Activated CD8-positive, alpha-beta memory T cell treated with anti-CD3 and anti-CD28 coated beads, Interleukin-2, amount 10 ng/mL, durations not matched to agents 7 days and 5 days (primary cell): ENCODE measurements at places on chromosomes 2 and 18. TPM values are rescaled to one million over a fixed set of nuclear protein-coding genes. Genes with fewer than 3 reads are reported as not detected.

ASIC4 gene
- 0.09 TPM for total RNA-seq

SULT1C2 gene
- total RNA-seq, result not detected

SERPINB10 gene
- total RNA-seq, result not detected

POMC gene
- total RNA-seq, result 4.3 TPM

CELF4 gene
- total RNA-seq, result not detected

CPO gene
- total RNA-seq, result not detected

VWC2L gene
- not detected for total RNA-seq

AQP12A gene
- not detected for total RNA-seq

DPYSL5 gene
- total RNA-seq, result not detected

GPR35 gene
- total RNA-seq, result 14.4 TPM

GALR1 gene
- total RNA-seq, result not detected

MATN3 gene
- total RNA-seq, result not detected

WDR33 gene
- total RNA-seq, result 66.3 TPM

LIPG gene
- 0.16 TPM for total RNA-seq

SERPINB3 gene
- total RNA-seq, result not detected

DOK6 gene
- total RNA-seq, result not detected

ACP1 gene
- 95.2 TPM for total RNA-seq

TRAPPC8 gene
- total RNA-seq, result 41.9 TPM

CYS1 gene
- total RNA-seq, result not detected

KCTD18 gene
- 14.4 TPM for total RNA-seq

IL1R1 gene
- 0.41 TPM for total RNA-seq

INHBB gene
- not detected for total RNA-seq

LYG2 gene
- not detected for total RNA-seq

RGPD8 gene
- 13.1 TPM for total RNA-seq

MEMO1 gene
- 44.3 TPM for total RNA-seq

CLIP4 gene
- 27.6 TPM for total RNA-seq

PJVK gene
- total RNA-seq, result 1.9 TPM

SCN1A gene
- total RNA-seq, result not detected
